Activated CD4-positive, alpha-beta T cell treated with anti-CD3 and anti-CD28 coated beads, Interleukin-2, Interleukin-6, amounts not matched to agents 100 ng/mL and 50 ng/mL, durations not matched to agents 16 hours and 8 hours (primary cell): ENCODE measurements at places on chromosomes 4 and X.

GRCh38 chr4:38145033-38145678, 185.0 kb downstream of the PTTG2 start:
- no peak for DNase-seq

DNA sequence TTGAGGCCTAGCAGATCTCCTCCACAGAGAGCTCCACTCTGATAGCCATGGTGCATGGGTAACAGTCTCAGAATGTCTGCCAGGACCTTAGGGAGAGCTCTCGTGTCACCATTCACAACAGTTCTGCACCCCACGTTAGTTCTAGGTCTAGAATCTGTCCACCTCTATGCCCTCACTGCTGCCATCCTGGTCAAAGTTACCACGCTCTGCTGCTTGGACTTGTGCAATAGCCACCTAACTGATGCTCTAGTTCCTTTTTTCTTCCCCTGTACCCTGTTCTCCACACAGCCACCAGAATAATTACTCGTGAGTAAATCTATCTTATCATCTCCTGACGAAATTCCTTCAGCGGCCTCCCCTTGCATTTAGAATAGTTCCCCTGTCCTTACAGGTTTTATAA, 268.8 kb upstream of the GATB start:
- no peak for DNase-seq

DNA sequence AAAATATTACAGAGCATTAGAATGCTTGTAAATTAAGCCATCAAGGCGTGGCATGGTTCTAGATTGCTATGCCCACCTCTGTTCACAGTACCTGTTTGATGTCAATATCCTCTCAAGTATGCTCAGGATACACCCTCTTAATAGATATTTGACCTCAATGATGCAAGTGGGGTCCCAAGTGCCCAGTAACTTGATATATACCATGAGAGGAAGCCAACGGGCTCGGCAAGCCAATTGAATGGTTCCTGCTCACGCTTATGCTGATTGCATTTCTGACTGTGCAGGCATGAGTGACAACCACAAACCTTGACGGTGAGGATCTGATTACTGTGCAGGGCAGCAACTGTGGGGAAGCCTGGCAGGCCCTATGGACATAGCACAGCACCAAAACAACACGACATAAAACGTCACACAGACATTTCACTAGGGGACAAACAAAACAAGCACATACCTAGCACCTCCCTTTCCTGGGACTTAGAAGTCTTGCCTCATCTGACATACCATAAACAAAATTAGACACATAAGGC, 179.1 kb upstream of the ETNPPL start:
- no peak for DNase-seq

GRCh38 chr4:6542951-6543350, 32.0 kb upstream of the MAN2B2 start:
- no peak for DNase-seq

DNA sequence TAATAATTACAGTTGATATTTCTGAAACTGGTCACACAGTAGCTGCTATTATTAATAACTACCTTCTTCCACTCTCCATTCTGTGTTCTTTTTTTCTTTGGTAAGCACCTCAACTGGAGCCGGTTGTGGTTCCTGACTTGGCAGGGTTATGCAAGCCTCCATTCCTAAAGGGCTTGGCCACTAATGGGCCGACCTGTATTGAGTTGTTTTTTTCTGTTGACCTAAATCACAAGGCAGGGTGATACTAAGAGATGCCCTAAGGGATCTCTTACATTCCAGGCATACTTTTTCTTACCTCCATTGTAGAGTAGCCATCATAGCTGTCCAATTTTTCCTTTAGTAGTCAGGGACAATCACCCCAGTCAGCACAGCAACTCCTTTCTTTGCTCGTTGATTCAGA, 1295.8 kb upstream of the ADGRL3 start:
- DNase-seq = no peak
